ENCODE measurements at places on chromosomes 7 and 10.

DNA sequence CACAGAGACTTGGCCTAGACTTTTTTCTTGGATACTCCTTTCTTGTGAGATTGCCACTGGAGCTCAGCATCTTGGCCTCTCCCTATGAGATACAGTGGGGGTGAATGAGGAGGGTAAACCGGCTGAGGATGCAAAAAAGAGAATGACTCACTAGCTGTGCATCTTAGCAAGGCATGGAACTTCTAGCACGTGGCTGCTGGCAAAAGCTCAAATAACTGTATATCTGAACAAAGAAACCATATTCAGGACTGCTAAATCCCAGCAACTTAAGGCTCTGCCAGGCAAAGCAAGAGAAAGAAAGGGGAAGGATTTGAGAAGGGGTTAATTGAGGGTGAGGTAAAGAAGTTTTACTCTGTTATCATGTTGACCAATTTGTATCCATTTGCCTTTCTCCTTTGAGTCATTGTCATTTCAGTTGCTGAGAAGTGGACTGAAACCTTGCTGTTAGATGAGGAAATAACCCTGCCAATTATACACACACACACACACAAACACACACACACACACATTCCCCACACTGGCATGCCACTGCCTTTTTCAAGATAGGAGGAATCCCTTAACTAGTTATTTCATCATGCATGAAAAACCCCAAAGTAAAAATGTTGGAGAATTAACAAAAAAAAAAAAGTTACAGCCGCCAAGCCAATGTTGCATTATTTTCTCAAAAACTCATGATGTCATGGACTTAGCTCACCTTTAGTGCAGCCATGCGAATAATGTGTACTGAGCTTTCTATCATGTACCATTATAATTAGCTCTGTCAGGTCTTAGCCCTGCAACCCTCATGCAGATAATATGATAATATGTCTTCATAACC, 997.3 kb downstream of the LRMDA start:
- DNase-seq, result no peak

DNA sequence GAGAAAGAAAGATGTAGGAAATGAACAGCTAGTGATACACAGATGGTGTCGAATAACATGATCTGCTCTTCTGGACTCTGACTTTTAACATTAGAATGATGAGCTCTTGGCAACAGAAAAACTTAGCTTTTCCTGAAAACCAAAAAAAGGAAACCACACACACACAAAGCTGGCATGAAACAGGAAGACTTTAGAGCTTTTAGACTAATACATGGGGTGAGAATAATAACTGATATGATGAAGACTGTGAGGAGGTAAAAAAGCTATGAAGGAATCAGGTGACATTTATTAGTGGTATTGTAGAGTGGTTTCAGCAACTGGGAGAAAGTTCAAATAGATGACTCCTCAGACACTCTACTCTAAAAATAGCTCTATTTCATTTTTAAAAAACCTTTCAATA, 491.9 kb downstream of the PARD3 start:
- no peak for DNase-seq

DNA sequence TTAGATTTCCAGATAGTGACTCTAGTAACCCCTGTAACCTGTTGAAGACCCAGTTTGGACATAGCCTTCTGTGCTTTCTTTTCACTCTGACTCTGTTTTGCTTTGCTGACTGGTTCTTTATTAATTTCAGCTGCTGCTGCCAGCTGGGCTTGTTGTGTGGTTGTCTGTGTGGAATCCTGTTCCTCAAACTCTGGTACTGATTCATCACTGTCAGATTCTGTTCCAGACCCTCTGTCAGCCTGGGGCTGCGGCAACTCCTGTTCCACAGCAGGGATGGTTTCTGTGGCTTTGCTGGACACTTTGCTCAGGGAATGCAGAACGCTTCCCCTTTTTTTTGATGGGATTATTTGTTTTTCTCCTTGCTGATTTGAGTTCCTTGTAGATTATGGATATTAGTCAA, 104.9 kb downstream of the SEC23IP start:
- DNase-seq, result no peak

GRCh38 chr10:4623200-4623599, 202.8 kb upstream of the AKR1E2 start:
- DNase-seq, result no peak

- DNase-seq, result no peak
These were observed 430.6 kb upstream of the KCND2 start for GRCh38 chr7:119842337-119842736.

DNA sequence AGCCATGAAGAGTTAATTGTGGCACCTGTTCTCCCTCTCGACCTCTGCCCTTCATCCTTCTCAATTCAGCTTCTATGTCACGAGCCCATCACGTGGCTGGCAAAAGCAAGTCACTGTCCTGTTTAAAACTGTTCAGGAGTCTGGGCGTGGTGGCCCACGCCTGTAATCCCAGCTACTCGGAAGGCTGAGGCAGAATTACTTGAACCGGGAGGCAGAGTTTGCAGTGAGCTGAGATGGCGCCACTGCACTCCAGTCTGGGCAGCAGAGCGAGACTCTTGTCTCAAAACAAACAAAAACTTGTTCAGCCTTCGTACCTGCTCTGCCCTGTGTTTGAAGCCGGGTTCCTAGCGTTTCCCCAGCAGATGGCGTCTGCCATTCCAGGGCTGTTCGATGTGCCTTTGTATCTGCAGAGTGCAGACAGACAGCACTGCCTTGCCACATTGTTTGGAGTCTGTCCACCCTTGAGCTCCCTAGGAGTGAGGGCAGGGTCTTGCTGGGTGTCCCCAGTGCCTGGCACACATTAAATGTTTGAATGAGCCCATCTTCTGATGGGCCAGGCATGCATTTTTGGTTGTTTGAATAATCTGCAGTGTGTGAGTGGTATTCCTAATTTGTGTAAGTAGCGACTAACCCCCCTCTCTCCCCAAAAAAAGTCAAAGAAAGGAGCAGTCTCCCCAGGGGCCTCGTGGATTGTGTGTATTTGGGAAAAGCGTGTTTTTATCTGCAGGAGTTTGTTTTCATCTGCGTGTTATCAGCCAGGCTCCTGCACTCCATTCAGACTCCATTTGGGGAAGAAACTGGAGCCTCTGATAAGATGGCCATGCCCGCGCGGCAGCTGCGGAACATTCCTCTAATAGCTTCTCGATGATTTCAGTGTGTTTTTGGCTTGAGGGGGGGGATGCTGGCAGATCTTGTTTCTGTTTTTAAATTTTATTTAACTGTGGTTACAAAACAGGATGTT, 61.2 kb downstream of the DNAJB6 start:
- DNase-seq, result peak; percentile 45

DNA sequence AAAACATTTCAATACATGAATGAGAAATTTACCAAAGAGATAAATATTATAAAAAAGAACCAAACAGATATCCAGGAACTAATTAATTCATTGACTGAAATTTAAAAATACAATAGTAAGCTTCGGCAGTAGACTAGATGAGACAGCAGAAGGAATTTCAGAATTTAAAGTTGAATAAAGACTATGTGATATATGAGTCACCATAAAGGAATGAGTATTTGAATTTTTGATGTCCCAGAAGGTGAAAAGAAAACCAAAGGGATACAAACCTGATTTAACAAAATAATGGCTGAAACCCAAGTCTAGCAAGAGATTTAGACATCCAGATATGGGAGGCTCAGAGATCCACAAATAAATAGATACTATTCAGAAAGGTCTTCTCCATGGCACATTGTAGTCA, 623.9 kb upstream of the FOXK1 start:
- no peak for DNase-seq

Measured in SHP77 (cell line).